ENCODE measurements at places on chromosomes 11 and 22.

- no peak for DNase-seq
Observed at GRCh38 chr11:38416141-38416540, 1818.1 kb upstream of the RAG2 start.

GRCh38 chr22:30422481-30423300 lies 2.9 kb upstream of the MTFP1 start:
- DNase-seq = no peak

- no peak for DNase-seq
Observed at GRCh38 chr22:45225732-45226502, 14.8 kb downstream of the KIAA0930 start.

DNA sequence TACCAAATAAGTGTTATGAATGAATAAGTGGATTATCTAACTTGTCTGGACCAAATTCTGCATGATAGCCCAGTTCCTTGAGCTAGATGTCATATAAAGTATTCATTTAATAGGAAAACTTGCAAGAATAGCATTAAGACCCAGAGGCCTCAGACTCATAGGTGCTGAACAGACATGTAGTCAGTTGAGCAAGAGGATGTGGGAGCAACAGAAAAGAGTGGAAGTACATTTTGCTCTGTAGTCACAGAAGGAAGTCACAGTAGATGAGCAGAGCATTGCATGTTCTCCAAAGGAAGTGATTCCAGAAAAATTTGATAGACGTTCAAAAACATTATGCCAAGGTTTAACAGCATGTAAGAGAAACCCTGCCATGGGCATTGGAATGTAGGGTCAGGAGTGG lies 9.5 kb downstream of the HOATZ start:
- DNase-seq = no peak

DNA sequence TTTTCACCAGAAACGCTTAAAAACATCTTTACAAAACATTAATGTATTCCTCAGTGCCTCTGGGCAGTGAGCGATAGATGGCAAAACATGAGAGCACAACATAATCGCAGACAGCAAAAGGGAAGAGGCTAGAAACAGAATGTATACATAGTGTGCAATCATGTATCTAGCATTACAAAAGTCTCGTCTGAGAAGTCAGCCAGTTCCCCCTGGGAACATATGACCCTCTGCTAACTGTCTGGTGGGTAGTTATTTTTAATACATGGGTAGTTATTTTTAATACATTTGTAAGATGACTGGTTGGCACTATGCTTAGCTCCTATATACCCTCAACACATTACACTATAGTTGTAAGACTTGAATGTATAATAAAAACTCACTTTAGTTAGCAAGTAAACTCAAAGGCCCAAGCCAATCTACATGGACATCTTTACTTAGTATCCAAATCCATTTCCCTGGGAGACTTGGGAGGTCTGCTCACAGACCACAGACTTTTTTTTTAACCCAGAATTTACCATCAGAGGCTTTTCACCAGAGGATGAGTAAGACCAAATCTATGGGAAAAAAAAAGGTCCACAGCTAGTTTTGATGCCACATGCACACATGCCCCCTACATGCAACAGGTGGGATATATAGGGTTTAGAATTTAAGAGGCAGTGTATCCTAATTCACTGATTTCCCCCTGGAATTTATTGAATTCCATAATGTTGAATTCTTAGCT lies 71.7 kb downstream of the AMBRA1 start:
- DNase-seq = no peak

- DNase-seq = peak; percentile 43
Observed at GRCh38 chr11:72228229-72228843, 3.8 kb downstream of the INPPL1 start.

DNA sequence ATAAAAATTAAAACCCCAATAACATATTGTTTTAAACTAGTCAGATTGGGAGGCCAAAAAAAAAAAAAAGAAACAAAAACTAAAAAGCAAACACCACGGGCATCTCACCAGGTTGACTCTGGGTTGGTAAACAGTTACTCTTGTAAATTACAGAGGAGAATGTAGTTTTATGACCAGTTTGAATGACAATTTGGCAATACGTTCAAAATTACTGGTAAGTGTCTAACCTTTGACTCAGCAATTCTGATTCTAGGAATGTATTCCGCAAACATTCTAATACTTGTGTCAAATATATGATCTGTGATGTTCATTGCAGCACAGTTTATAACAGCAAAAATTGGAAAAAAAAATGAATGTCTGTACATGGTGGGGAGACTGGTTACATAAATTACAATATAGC lies 1376.0 kb downstream of the TBC1D22A start:
- DNase-seq = no peak

- DNase-seq = peak; percentile 27
Observed at GRCh38 chr11:116457336-116458007, 315.3 kb downstream of the BUD13 start.

DNA sequence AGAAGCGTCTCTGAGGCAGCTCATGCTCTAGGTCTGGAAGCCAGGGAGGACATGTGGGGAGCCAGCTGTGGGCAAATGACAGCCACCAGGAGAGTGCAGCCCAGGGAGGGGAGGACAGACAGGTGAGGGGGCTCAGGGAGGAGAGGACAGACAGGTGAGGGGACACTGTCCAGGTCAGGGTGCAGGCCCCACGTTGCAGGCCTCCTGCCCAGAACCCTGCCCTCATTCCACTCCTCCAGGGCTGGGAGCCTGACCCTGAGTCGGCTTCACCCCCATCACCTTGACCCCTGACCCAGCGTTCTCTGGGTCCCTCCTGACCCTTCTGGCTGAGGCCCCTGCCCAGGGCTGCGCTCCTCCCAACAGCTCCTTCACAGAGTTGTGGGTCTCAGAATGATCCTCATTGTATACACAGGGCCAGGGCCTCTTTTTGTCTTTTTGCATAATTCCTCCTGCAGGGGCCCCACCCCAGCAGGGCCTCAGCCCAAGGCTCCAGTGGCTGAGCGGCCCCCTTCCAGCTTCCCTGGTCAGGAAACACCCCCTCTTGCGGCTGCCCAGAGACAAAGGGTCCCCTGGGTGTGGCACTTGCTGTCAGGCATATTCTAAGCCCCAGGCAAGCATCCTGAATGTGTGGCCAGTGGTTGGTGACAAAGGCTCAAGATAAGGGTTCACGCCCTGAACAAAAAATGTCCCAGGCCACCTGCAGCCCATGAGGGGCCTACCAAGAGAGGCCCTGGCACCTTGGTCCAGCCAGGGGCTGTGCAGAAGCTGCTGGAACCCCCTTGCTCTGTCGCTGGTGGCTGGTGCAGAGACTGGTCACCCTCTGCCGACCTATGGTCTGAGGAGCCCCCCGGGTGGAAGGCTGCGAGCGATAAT lies 853.0 kb downstream of the BRD1 start:
- DNase-seq = no peak

DNA sequence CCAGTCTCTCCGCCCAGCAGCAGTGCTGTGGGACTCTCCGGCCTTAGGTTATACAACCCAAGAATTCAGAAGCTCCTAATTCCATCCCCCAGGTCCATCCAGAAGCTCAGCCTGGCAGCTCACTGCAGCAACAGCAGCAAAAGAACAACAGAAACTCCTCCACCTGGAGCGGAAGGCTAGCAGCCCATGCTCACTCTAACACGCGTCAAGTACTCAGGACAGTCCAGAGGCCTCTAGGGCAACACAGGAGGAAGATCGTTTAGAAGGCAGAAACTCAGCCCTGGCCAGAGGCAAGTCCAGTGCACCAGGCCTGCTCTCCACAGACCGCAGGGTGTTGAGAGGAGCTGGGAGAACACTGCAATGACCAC lies 17.1 kb downstream of the PLA2G6 start:
- DNase-seq = no peak

- no peak for DNase-seq
Observed at GRCh38 chr11:94504689-94505293, 7.5 kb upstream of the C11orf97 start.

DNA sequence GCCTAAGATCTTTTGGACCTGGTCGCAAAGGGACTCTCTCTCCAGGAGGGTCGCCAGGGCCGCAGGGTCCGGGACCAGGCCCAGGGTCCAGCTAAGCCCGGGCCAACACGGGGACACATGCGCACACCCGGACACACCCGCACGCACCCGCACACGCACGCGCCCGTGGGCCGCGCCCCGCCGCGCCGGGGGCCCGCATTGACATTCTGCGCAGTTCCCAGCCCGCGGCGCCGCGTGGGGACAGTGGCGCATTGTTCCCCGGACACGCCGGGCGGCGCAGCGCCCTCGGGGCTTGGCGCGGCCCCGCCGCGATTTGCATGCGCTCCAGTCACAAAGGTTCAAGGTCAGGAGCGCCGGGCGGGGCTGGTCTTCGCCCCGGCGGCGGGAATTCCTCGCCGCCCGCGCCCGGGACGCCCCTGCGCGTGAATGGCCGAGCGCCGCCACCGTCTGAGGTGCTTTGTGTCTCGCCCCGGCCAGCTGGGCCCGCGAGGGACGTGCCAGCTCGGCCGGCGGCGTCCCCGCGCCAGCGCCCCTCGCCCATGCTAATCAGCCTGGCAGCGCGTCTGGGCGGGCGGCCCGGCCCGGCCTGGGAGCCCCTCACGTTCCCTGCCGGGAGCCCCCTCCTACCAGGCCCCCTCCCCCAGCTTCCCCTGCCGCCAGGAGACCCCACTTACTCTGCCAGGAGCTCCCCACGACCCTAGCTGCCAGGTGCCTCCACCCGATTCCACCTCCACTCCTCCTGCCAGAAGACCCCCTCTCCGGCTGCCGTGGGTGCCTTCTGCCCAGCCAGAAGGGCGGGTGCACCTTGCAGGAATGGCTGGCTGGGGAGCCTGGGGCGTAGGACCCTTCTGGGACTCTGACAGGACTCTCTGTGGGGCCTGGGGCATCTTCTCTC lies 50.5 kb upstream of the WNT7B start:
- DNase-seq = no peak

DNA sequence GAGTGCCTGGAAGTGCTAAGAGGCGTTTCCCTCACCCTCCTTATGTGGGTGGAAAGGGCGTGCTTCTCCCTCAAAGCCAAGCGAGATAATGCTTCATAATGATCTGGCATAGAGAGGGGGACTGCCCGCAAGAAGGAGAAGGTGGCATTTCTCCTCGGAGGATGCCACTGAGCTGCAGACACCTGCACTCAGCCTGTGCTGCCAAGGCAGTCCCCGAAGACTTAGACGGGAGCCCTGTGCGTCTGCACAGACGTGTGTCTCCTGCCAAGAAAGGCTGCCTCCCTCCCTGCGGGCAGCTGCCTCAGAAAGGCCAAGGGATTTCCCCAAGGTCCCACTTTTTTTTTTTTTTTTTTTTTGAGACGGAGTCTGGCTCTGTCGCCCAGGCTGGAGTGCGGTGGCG lies 48.1 kb upstream of the SPATA19 start:
- no peak for DNase-seq

DNA sequence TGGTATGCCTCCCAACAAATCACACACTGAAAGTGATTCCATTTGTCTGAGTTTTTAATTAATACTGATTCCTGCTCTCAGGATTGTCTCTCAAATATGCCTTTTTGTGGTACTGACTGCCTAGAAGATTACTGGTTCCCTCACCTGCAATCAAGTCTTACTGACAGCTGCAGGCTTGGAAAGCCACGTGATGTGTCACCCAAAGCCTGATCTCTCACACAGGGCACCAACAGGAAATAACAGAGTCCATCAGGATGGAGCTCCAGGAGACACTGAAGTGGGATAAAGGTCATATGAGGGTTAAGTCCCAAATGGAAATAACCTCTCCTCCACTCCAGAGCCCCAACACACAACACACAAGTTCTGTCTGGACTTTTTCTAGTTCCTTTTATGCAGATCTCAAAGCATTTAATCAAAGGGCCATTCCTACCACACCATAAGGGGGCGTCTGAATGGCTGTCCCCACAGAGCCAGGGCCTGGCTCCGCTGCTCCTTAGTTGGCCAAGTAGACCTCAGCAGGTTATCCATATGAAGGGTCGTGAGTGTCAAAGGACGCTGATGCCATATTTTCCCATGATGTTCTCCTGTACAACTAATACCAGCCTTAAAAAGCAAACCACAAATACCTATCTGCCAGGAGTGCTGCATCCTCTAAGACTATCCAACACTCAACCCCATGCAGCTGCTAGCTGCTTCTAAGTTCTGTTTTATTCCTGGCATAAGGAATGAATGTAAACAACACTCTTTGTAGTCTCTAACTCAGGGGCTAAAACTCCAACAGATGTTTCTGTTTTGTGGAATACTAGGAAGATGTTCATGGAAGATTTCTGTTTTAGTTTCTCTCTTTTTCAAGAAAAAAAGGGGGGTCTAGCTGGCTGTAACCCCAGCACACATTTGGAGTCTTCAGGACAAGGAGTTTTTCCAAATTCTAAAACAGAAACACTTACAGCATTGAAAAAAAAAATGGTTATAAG lies 13.0 kb downstream of the SCUBE2 start:
- no peak for DNase-seq

- no peak for DNase-seq
Observed at GRCh38 chr22:26673486-26673885, 16.1 kb downstream of the MIAT start.

- no peak for DNase-seq
Observed at GRCh38 chr11:67644472-67645418, 5.2 kb upstream of the TBX10 start.

- DNase-seq = no peak
Observed at GRCh38 chr11:78575478-78575877, 814 bp upstream of the NARS2 start.

GRCh38 chr11:94549146-94549545 lies 5.4 kb downstream of the FUT4 start:
- no peak for DNase-seq

GRCh38 chr22:30433773-30434172 lies 8.2 kb downstream of the MTFP1 start:
- DNase-seq = no peak

- no peak for DNase-seq
Observed at GRCh38 chr11:79762279-79762921, 321.6 kb upstream of the TENM4 start.

- no peak for DNase-seq
Observed at GRCh38 chr22:46731246-46732040, 6.6 kb downstream of the CERK start.

DNA sequence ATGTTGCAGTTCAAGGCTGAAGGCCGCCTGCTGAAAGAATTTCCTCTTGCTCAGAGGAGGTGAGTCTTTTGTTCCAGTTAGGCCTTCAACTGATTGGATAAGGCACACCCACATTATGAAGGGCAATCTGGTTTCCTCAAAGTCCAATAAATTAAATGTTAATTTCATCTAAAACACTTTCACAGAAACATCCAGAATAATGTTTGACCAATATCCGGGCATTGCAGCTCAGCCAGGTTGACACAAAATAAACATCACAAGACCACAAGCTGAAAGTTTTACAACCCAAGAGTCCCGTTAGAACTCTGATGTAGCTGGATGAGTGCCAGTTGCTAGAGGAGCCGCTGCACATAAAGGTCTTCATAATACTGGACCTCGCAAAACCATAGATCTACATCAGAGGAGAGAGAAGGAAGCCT lies 64.9 kb upstream of the EED start:
- DNase-seq = no peak

DNA sequence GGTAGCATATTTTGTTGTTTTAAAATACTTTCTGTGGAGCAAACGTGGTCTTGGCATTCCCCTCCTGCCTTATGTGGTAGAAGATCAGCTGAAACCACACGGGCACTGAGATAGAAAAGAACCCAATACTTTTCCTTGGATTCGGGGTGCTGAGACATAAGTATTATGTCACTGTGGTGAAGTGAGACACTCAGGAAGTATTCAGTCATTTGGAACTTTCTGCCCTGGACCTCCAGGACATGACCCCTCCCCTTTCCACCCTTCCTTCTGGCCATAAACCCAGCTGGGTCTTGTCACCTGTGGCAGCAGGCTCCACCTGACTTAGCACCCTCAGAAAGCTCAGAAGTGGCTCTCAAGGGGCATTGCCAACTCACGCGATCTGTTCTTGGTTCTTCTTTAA lies 123.4 kb downstream of the SWAP70 start:
- DNase-seq = no peak

GRCh38 chr22:27507935-27508526 lies 293.5 kb downstream of the MN1 start:
- no peak for DNase-seq

- DNase-seq = no peak
Observed at GRCh38 chr11:9876331-9876730, 212.5 kb downstream of the SWAP70 start.

Measured in glutamatergic neuron (in vitro differentiated cells).